Diencephalon (tissue), 1 donor: ENCODE measurements at places on chromosomes 13 and 19. TPM values are rescaled to one million over a fixed set of nuclear protein-coding genes. Genes with fewer than 3 reads are reported as not detected.

Gene LRG1
- 0.23 TPM for total RNA-seq

Gene CLEC11A
- 2.5 TPM for total RNA-seq

Gene NLRP9
- not detected for total RNA-seq

Gene ZNF493
- 96.7 TPM for total RNA-seq

Gene KLK12
- total RNA-seq: not detected

Gene LIM2
- not detected for total RNA-seq
